NCI-H2081 (cell line): ENCODE measurements at places on chromosomes 2 and 18.

DNA sequence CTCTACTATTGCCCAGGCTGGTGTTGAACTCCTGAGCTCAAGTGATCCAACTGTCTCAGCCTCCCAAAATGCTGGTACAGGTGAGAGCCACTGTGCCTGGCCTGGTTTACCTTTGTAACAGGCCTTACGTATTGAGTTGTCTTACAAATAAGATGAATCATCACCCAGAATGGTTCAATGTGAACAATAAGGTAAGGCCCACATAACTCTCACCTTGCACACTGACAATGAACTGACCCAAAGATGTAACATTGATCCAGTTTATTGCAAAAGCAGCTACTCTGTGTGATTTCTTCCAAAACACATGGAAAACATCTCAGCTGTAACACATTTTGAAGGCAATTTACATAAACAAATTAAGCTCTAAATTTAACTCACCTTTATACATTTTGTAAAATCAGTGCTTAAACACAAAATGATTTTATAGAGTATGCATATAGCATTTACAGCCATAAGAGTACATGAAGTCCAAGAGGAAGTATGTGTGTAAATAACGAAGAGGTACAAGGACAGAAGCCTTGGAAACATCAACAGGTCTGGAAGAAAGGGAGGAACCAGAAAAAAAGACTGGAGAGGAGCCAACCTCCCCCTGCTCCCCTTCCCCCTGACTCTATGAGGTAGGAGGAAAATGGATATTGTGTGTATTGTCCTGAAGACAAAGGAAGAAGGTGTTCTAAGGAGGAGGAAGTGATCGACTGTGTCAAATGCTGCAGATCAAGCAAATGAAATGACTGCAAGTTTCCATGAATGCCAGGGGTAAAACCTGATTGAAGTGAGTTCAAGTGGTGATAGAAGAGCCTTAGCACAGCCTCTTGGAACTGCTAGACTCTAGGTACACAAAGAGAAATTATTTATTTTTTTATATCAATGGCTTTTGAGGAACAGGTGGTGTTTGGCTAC, 5.6 kb upstream of the WDFY1 start:
- no peak for DNase-seq

- no peak for DNase-seq
These were observed 82.8 kb upstream of the PNPT1 start for GRCh38 chr2:55776479-55776878.

- DNase-seq, result no peak
These were observed 10.9 kb upstream of the RAPGEF4 start for GRCh38 chr2:172724724-172725123.

DNA sequence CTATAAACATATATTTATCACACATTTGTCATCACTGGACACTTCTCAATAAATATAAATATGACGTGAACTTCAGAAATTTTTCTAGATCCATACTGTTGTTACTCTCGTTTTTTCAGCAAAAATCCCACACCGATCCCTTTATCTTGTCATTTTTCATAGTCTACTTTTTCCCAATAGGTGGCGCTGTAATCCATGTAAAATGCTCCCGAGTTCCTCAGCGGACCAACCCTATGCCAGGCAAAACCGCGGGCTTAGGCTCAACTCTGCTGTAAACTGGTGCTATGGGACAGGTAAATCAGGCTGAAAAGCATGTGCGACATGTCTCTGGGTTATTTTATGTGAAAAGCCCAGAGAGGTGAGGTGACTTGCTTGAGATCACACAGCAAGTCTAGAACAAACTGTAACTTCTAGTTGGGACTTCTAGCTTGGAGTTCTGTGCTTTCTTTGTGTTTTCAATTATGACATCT, 104.0 kb downstream of the COBLL1 start:
- DNase-seq, result peak; percentile 83

GRCh38 chr2:27496357-27497287, at the start of gene GCKR:
GCKR (plus strand) TSS chr2:27496839; CDS start chr2:27496905, 66 bp downstream.
- no peak for DNase-seq

- no peak for DNase-seq
These were observed 16.1 kb downstream of the ADAM17 start for GRCh38 chr2:9539531-9539930.

- DNase-seq, result peak; percentile 56
These were observed 777 bp downstream of the GALNT3 start for GRCh38 chr2:165793161-165793778.

GRCh38 chr2:200810998-200811332, 745 bp upstream of the BZW1 start:
- no peak for DNase-seq

DNA sequence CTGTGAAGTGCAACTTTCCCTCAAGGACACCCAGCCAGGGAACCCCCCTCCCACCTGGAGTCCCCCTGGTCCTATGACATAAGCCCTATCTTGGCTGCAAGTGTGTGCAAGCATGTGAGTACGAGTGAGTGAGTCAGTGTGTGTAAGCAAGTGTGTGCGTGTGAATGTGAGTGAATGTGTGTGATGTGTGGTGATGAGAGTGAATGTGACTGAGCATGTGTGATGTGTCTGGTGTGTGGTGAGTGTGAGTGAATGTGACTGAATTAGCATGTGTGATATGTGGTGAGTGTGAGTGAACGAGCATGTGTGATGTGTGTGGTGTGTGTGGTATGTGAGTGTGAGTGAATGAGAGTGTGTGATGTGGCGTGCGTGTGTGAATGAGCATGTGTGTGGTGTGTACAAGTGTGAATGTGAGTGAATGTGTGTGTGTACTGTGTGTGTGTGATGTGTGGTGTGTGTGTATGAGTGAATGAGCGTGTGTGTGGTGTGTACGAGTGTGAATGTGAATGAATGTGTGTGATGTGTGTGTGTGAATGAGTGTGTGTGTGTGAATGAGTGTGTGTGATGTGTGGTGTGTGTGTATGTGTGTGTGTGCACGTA, 68.8 kb upstream of the SMAD7 start:
- DNase-seq, result no peak

GRCh38 chr2:231347081-231347480, 48.4 kb upstream of the B3GNT7 start:
- no peak for DNase-seq

DNA sequence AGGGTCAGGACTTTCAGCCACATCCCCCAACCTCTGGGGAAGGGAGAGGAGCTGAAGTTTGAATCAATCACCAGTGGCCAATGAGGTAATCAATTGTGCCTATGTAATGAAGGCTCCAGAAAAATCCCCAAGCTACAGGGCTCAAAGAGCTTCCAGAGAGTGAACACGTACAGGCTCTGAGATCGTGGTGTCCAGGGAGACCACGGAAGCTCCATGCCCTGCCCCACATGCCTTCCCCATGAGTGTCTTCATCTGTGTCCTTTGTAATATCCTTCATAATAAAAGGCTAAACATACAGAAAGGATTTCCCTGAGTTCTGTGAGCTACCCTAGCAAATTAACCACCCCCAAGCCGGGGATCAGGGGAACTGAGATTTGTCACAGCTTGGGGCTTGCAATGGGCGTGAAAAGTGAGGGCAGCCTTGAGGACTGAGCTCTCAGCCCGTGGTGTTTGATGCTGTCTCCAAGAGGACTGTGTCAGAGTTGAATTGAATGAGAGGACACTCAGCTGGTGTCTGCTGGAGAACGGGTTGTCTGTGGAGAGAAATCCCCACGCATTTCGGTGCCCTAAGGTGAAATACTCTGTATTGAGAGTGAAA, 25.5 kb upstream of the TUBB6 start:
- no peak for DNase-seq

- DNase-seq, result peak; percentile 36
These were observed 397.7 kb upstream of the HNRNPA3 start for GRCh38 chr2:176814740-176815367.

DNA sequence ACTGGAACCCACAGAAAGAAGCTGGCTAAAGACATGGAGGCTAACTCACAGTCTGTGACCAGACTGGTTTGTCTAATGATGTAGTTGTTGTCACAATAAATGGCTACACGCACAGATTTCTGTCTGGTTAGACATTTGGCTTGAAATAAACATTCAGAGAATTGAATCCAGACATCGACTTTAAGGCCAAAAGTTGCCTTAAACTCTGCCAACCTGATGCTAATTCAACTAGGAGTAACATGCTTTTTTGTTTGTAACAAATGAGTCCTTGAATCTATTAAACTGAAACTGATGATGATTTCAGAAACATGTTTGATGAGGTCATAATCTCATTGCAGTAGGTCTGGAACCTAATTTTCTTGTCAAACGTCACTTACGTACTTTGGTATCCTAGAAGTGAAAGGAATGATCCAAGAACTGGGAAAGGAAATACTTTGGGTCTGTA, 123.8 kb downstream of the ERBB4 start:
- DNase-seq, result no peak

- DNase-seq, result no peak
These were observed 282.7 kb downstream of the DCDC2C start for GRCh38 chr2:3986063-3986462.
